ENCODE measurements at places on chromosomes 11 and 22.

DNA sequence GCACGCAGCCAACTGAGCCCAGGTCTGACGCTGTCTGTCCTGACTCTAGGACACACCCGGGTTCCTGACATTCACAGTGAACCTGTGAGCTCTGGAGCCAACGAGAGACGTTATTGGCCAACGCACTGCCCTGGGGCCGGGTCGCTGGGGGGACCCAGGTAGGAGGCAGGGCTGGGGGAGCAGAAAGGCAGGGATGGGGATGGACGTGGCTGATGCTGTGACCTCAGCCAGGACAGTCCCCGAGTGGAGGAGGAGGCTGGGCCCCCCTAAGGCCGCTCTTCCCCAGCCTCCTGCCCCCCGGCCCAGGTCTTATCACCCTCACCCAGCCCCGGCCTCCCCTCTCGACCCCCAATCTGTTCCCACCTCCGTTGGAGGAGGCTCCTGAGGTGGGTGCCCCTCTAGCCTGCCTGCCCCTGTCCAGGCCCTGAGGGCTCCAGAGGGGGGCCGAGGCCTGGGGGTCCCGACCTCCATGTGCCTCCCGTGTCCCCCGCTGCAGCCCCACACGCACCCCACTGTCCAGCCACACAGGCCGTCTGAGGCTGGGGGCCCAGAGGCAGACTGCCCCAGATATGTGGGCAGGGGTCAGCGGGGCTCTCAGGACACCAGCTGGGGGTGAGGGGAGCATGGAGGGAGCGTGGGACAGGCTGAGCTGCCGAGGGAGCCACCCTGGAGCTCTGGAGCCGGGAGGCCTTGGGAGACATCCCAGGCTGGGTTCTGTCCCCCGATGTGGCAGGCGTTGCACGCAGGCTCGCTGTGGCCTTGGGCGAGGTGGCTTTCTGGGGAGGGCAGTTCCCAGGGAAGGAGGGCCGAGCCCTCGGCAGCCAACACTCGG lies 29.2 kb upstream of the MUC5AC start:
- DNase-seq: no peak

GRCh38 chr22:49292909-49293308 lies 534.8 kb downstream of the BRD1 start:
- no peak for DNase-seq

- DNase-seq: no peak
Observed at GRCh38 chr11:116725434-116726221, 47.2 kb downstream of the BUD13 start.

GRCh38 chr11:36023922-36024321 lies 80.1 kb downstream of the LDLRAD3 start:
- DNase-seq: no peak

GRCh38 chr11:62233730-62234129 lies 8.3 kb upstream of the SCGB1D2 start:
- DNase-seq: no peak

DNA sequence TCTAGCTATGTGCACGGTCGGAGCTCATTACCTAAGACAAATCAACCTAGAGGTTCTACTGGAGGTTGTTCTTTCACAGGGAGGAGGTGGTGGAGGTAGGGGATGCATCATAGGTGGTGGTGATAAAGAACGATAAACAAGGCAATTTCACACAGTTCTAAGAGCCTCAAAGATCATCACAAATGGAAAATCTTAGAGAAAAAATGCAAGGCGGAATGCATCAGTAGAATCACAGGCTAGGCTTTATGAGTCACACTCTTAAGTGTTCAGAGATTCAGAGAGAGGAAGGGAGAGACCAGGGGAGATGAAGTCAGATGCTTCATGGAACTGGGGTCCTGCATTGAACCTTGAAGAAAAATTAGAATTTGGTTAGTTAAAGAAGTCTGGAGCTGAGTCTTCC lies 58.3 kb downstream of the TMPRSS5 start:
- no peak for DNase-seq

GRCh38 chr11:2698386-2699184 lies 1.2 kb downstream of the KCNQ1OT1 start:
- DNase-seq: no peak

DNA sequence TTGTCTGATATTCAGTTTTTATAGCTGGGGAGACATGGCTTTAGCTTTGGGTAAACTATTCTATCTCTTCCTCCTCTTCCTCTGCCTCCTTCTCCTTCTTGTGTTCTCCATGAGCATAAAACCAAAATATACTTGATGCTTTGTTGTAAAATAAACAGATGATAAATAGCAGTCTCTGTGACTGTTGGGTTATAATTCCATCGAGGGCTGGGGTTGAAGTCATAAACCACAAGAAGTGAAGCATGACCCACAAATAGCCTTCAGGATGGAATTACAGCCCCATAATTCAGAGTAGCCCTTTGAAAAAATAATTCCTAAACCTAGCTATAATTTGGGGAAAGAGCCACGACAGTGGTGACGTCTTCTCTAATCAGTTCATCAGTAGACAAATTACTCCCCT lies 177.7 kb downstream of the SNX19 start:
- no peak for DNase-seq

DNA sequence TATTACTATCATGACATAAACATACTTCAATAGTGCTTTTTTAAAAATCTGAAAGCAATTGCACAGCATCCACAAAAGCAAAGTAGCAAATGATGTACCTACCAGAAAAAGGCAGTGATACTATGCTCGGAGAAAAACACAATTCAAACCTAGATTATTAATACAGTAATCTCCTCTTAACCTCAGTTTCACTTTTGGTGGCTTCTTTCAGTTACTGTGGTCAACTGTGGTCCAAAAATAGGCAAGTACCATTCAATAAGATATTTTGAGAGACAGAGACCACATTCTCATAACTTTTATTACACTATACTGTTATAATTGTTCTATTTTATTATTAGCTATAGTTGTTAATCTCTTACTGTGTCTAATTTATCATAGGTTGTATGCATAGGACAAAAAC lies 20.8 kb downstream of the KCNA4 start:
- no peak for DNase-seq

DNA sequence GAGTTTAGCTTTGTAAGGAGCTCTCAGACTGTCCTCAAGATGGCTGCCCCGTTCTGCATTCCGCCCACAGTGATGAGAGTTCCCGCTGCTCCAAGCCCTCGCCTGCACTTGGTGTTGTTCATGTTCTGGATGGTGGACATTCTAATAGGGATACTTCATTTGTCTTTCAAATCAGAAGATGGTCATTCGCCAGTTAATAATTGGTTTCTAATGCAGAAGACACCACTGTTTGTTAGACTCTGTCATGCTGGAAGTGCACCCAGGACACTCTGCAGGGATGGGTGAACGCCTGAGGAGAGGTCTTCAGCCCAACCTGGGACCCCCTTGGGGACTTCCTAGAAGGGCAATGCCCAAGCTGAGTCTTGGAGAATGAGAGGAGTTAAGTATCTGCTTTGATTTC lies 836.4 kb downstream of the TBC1D22A start:
- no peak for DNase-seq

DNA sequence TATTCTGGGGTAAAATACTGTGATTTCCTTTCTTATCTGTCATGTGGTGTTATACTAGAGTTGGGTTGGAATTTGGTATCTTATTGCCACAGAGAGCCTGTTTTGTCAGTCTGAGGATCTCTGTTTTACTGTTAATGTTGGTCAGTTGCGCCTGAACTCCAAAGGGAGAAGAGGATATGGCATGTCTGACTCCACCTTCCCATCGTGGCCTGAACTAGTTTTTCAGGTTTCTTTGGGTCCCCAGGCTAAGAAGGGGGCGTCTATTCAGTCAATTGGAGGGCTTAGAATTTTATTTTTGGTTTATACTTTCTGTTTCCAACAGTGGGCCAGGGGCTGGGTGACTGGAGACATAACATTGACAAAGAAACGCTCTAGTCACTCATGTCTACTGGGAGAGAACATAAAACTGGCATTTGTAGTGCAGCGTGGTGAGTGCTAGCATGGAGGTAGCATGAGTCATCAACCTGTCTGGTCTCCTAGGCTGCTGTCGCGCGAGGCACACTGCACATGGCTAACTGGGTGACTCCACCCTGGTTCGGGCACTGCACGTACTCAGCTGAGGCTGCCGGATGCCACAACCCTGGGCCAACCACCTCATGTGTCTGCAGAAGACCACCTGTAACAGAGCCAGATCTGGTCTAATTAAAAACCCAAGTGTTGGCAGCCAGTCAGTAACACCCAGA lies 120.1 kb upstream of the OR9Q1 start:
- DNase-seq: peak; percentile 45

GRCh38 chr11:110366291-110366690 lies 63.5 kb upstream of the FDX1 start:
- no peak for DNase-seq

DNA sequence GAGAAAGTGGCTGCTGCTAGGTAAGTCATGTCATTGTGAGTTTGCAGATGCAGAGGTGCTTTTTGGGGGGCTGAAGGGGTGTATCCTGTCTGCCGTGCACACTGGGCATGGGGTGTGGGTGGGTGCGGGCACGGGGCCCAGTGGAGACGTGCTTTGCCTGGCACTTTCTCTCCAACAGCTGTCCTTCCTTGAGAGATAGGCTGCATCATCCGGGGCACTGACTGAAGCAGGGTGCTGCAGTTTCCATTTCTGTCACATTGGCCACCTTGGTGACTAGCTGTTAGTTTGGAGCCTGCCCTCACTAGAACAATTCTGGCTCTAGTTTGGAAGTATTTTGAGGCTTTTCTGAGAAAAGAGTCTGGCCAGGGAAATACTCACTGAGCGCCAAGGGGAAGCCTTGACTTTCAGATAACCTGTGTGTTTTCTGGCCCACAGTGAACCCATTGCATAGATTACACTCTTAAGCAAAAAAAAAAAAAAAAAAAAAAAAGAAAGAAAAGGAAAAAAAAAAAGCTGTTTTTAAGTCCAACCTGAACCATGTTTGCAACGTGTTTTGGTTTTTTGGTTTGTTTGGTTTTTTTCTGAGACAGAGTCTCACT lies 219.2 kb downstream of the NAV2 start:
- DNase-seq: no peak

DNA sequence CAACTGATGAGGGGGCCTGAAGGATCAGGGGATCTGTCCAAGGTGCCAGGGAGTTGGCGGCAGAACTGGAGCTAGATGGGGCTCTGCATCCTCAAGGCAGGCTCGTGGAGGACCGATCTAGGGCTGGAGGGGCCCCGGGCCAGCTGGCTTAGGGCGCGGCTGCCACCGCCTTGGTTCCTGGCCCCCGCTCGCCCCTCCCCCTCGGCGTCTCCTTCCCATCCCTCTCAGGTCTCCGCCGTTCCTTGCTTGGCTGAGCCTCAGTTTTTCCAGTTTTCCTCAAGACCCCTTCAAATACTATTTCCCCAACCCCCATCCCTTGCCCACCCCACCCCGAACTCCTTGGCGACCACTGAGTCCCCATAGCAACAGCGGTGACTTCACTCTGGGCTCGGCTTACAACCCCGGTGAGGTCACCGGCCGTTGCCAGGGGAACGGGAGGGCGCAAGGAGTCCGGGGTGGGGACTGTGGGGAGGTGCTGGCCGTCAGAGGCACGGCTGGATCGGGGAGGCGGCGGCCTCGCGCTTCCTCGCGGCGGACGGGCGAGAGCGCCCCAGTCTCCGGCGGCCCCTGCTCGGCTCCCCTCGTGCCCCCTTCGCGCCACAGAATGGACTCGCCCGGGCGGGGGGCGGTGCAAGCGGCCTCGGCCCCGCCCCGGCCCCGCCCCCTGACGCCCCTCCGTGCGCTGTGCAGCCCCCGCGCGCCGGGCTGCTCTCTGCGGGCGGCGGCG lies 7.5 kb downstream of the FREY1 start:
- DNase-seq: peak; percentile 75

DNA sequence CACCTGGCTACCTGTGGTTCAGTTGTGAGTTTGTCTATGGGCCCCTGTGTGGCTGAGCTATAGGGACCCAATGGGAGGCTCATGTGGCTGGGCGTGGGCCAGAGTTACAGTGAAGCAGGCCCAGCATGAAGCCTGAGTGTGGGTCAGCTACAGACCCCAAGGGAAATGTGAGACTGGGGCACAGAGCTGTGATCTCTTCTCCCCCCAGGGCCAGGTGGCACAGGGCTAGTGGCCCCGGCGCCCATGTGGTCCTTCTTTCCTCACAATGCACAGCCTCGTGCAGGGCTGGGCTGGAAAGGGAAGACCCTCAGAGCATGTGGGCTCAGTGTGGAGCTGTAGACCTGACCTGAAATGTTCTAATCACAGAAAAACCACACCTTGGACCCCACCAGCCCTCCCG lies 71.6 kb upstream of the NECTIN1 start:
- DNase-seq: no peak

- no peak for DNase-seq
Observed at GRCh38 chr22:37012956-37013355, 6.3 kb downstream of the TST start.

- DNase-seq: no peak
Observed at GRCh38 chr11:15671216-15671615, 556.5 kb downstream of the INSC start.

DNA sequence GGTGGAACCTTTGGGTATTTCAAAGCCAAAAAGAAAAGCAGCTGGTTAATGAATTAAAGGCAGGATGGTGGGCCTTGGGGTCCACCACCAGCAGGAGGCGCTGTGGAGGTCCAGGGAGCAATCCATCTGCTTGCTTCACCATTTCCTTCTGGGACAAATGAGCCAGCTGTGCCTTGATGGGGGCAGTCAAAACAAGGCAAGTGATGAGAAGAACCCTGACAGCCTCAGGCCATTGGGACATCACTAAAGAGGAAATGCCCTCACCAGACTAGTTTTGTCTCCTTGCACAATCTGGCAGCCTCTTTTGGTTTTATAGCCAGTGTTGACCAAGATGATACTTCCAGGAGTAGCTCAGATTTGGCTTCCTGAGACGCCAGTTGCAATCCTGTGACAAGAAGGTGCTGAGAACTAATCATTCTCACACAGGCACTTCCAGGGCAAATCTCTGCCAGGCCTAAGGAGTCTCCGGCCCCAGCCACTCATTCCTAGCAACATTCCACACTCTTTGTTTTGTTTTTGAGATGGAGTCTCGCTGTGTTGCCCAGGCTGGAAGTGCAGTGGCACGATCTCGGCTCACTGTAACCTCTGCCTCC lies 38.2 kb upstream of the WEE1 start:
- peak; percentile 84 for DNase-seq

DNA sequence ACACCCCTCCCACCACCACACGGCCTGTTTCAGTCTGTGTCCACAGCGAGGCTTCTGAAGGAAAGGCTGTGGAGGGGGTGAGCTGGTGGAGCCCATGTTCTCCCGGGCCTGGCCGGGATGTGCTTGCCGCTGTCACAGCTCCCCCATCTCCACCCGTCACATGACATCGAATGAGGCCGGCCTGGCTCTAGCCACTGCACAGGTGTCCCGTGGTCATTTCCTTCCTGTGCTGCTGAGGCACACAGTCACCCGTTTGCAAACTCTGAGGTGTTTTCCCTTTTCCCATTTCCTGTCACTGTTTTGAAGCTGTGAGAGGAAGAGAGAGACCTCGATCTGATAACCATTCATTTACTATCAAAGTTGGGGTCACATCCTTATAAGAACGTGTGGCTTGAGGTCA lies 55.7 kb upstream of the CLDN5 start:
- DNase-seq: peak; percentile 57

- DNase-seq: no peak
Observed at GRCh38 chr11:6371825-6372224, 18.4 kb upstream of the SMPD1 start.

- DNase-seq: no peak
Observed at GRCh38 chr22:22756109-22756508, 111.7 kb downstream of the GGTLC2 start.

GRCh38 chr22:25364736-25365241 lies 145.3 kb downstream of the CRYBB2 start:
- no peak for DNase-seq

GRCh38 chr11:112391086-112391485 lies 130.4 kb upstream of the PLET1 start:
- DNase-seq: no peak

Measured in activated CD8-positive, alpha-beta T cell treated with anti-CD3 and anti-CD28 coated beads, Interleukin-2, amount 10 ng/mL, durations not matched to agents 7 days and 5 days (primary cell).